Neuronal stem cell (in vitro differentiated cells): ENCODE measurements at places on chromosomes 2 and 18.
A peak's percentile ranks its signal among the peaks of the same experiment; 100 is the strongest.

DNA sequence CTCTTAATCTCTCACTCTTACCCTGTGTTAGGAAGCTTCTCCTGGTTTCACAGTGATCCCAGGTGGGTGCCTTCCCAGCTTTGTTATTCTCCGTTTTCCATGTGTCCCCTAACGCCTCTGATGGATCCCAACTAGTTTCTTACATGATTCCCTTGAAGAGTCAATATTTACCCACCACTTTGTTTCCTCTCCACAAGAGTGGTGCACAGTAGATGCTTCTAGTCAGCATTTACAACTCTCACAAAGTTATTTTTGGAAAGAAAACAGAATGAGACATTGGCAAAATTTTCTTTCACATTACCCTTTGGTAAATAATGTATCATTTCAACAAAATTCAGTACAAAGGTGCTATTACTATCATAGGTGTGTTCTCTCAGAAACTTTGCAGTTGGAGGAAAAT is 1611.1 kb upstream of the ZEB2 start:
- no peaks in the 10 kb centered on the region for H3K36me3 ChIP-seq
- H3K4me1 ChIP-seq: no peaks in the 10 kb centered on the region

- H3K36me3 ChIP-seq: peaks cover 25% of the 10 kb centered on the region
- no peak for DNase-seq
- H3K27me3 ChIP-seq: no peaks in the 10 kb centered on the region
These were observed 24.4 kb downstream of the SLC39A6 start for GRCh38 chr18:36104749-36105148.

- H3K27ac ChIP-seq: no peak overlapping the region
These were observed 375.2 kb upstream of the SPHKAP start for GRCh38 chr2:228556717-228557116.

GRCh38 chr2:30230497-30231211 is 680 bp upstream of the LBH start:
- peak; percentile 54 for DNase-seq
- peak overlapping the region; percentile 63 for H3K4me3 ChIP-seq
- H3K36me3 ChIP-seq: no peaks in the 10 kb centered on the region
- peaks cover 13% of the 10 kb centered on the region for H3K4me1 ChIP-seq
- H3K27ac ChIP-seq: no peak overlapping the region

GRCh38 chr2:46549166-46549844 is 69.9 kb downstream of the TMEM247 start:
- no peaks in the 10 kb centered on the region for H3K27me3 ChIP-seq
- H3K4me1 ChIP-seq: peaks cover 3% of the 10 kb centered on the region
- H3K36me3 ChIP-seq: peaks cover 2% of the 10 kb centered on the region
- H3K27ac ChIP-seq: no peak overlapping the region

DNA sequence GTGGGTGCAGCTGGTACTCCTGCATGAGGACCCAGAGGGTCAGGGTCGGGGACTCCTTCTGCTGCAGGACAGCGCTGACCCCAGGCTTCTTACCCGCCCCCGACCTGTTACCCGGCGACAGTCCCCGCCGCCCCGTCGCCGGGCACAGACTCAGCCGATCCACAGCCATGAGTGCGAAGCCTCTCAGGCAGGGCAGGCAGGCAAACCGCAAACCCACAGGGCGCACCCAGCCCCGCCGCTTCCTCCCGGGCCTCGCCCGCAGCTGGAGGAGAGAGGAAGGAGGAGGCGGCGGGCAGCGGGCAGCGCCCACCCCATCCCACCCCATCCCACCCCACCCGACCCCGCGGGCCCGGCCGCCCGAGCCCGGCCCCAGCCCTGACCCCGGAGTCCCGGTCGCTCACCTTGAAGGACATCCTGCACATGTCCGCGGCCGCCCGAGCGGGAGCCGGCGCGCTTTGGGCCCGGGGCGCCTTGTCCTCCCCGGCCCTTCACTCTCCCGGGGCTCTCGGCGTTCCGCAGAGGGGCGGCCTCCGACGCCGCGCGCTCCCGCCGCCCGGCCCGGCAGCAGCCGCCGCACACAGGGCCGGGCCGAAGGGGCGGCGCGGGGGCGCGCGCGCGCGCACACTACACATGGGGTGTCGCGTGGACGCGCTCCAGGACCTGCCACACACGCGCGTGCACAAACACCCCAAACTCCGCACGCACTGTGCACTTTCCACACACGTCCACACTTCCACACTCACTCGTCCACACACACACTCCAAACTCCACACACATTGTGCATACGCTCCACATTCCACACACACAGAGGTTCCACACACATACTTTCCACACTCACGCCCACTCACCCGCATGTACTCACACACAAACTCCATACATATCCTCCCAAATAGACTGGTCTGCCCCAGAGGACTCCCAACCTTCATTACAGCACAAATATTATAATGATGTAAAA is at the start of gene ANKRD29:
Gene ANKRD29 (minus strand): TSS at position 603 of the 955 bp plus-strand sequence. CDS start 181 bp downstream, at position 422.
- H3K27ac ChIP-seq: no peak within 1 kb of the TSS
- H3K36me3 ChIP-seq: no peaks in the 10 kb centered on the region
- peak within 1 kb of the TSS; percentile 34 for H3K4me3 ChIP-seq
- peak; percentile 36 for DNase-seq
- no peaks in the 10 kb centered on the region for H3K4me1 ChIP-seq
